Left forelimb (tissue), 1 donor: ENCODE measurements at places on chromosomes 2 and 18.

DNA sequence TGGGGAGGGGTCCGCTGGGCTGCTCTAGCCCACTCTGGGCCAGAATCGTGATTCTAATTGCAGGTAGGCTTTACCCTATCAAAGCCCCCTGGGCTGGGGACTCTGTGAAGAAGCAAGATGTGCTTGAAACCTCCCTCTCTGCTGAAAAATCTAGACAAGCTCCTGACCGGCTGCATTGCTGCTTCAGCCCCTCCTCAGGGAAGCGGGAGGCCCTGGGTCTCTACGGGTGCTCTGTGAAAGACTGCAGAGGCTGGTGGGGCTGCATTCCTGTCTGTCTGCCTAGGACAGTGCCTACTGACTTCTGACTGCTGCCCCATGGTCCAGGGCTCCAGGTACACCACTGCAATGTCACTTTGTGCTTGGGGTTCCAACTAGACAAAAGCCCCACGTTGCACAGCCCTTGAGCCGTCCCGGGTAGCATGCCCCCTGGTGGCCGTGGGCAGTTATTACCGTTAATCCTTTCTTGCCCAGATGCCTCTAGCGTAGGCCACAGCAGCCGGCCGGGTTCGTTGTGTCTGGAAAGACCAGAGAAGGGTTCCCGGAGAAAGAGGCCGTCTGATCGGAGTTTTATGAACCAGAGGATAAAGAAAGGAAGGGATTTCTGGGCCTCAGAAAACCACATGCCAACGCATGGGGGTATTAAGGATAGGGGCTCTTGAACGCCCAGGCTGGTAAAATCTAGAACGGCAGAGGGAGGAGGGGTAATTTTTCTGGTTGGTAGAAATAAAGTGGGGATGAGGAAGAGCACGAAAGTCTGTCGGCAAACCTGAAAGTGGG, 15.9 kb upstream of the C1QL2 start:
- DNase-seq, result no peak

- no peak for DNase-seq
Observed at GRCh38 chr2:68853035-68853434, 18.2 kb downstream of the BMP10 start.

GRCh38 chr2:129868151-129868550, 111.3 kb upstream of the RAB6C start:
- no peak for DNase-seq

- no peak for DNase-seq
Observed at GRCh38 chr2:174603280-174603679, 5.7 kb upstream of the WIPF1 start.

DNA sequence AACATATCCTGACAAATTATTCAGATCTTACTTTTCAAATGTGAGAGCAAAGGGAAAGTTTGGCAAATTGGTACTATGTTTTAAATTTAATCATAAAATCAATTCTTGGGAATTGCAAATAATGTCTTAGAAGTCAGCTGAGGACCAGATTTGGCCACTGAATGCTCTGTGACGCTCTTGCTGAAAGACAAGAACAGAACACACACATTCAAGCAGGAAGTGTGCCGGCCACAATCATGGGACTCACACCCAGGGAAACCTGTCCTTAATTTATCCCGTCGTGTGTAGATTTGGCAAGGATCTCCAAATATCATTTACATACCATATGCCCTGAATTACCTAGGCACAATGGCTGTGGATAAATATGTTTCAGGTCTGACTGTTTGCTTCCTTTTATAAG, 253.1 kb downstream of the TCF4 start:
- no peak for DNase-seq

GRCh38 chr2:59000796-59001195, 759.7 kb upstream of the FANCL start:
- no peak for DNase-seq
